ENCODE measurements at places on chromosomes 7 and 10. TPM values are rescaled to one million over a fixed set of nuclear protein-coding genes. Genes with fewer than 3 reads are reported as not detected.
A peak's percentile ranks its signal among the peaks of the same experiment; 100 is the strongest.

GRCh38 chr7:2043316-2044039 lies 189.3 kb downstream of the MAD1L1 start:
- no peak for DNase-seq

- DNase-seq = no peak
These were observed 26.8 kb downstream of the VSIR start for GRCh38 chr10:71746344-71747037.

HBP1 gene
- total RNA-seq = 78.6 TPM

DNA sequence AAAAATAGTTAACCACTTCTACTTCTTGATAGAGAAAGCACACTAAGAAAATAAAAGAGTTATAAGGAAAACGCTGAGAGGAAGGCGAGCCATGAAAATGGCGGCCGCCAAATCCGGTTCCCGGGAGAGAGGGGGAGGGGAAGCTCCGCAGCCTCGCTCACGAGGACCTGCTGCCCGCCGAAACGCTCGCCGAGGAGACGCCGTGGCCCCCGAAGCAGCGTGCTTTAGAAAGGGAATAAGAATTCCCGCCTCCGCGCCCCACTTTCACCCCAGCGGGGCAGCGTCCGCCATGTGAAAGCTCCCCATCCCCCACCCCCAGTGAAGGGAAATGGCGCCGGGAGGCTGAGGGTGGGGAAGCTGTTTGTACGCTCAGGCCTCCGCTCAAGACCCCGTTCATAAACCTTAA lies 505 bp downstream of the HNRNPA2B1 start:
- peak; percentile 56 for DNase-seq

ADIRF gene
- total RNA-seq = not detected

ALOX5 gene
- 0.62 TPM for total RNA-seq

GRCh38 chr10:82212753-82213152 lies 337.8 kb downstream of the NRG3 start:
- DNase-seq = no peak

- no peak for DNase-seq
These were observed 195.5 kb downstream of the CELF2 start for GRCh38 chr10:11213137-11213536.

STOX1 gene
- total RNA-seq = 7.0 TPM

- no peak for DNase-seq
These were observed 37.1 kb downstream of the POLL start for GRCh38 chr10:101550965-101551364.

SLC18A2 gene
- total RNA-seq = not detected

- no peak for DNase-seq
These were observed 120.7 kb downstream of the CXCL12 start for GRCh38 chr10:44264244-44264643.

DPYSL4 gene
- total RNA-seq = 40.6 TPM

- no peak for DNase-seq
These were observed 175.0 kb downstream of the OTUD1 start for GRCh38 chr10:23613900-23614299.

SP8 gene
- total RNA-seq = 3.3 TPM

MRM2 gene
- 15.0 TPM for total RNA-seq

TMEM196 gene
- 10.1 TPM for total RNA-seq

KDM7A gene
- total RNA-seq = 18.6 TPM

- no peak for DNase-seq
These were observed 34.3 kb downstream of the STK32C start for GRCh38 chr10:132273304-132273944.

GRCh38 chr7:11369696-11370095 lies 396.0 kb downstream of the PHF14 start:
- no peak for DNase-seq

- peak; percentile 64 for DNase-seq
These were observed 119.5 kb downstream of the RNF216 start for GRCh38 chr7:5661942-5662341.

DNA sequence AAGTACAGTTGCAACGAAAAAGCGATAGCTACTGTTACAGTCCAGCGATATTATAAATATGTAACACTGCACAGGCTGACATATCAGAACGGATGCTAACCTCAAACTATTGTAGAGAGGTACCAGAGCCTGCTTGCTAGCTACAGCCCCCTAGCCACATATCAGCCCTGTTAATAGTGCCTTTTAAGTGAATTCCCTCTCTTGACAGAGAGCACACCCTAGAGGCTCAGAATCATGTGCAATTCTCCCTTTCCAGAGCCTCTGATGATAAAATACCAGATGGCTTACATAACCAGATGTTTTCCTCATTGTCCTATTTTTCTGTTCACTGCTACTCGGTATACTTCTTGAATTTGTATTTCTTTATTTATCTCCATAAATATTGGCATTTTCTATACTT lies 960.7 kb upstream of the CELF2 start:
- DNase-seq = no peak

GRCh38 chr7:101081432-101081831 lies 3.8 kb upstream of the TRIM56 start:
- no peak for DNase-seq

GRCh38 chr10:121069061-121069850 lies 218.1 kb downstream of the WDR11 start:
- DNase-seq = no peak

PTPRN2 gene
- 62.2 TPM for total RNA-seq

PNLIP gene
- not detected for total RNA-seq

GRCh38 chr7:152872061-152872744 lies 112.7 kb downstream of the ACTR3B start:
- no peak for DNase-seq

GRCh38 chr10:63416376-63416775 lies 49.4 kb downstream of the JMJD1C start:
- no peak for DNase-seq

DNA sequence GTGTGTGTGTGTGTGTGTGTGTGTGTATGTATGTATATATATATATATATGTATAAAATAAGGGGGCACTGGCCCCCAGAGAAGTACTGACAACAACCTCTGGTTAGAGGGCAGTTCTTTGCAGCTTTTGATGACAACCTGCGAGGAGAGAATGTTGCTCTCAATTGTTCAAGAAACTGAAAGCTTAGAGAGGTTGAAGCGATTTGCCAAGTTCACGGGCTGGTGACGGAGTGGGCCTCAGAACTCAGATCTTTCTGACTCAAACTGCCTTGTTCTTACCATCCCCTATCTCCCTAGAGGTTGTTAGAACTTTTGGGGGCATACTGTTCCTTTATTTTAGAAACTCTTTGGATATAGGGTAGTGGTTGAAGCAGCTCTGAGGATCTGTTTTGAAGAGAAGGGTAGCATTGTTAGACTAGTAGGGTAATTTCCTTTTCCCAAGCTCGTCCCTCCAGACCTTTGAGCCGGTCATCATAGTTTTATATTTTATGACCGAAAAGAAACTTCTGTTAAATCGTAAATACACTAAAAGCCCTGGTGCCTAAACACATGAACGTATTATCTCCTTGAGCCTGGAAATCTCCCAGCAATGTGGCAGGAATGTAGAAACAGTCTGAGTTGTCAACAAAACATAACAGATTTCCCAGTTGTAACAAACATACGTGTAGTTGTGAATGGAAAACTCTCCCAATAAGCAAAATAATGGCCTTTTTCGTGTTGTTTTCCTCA lies 541.7 kb upstream of the GALNT17 start:
- no peak for DNase-seq

- no peak for DNase-seq
These were observed 18.8 kb upstream of the ABCB5 start for GRCh38 chr7:20596653-20597052.

DNA sequence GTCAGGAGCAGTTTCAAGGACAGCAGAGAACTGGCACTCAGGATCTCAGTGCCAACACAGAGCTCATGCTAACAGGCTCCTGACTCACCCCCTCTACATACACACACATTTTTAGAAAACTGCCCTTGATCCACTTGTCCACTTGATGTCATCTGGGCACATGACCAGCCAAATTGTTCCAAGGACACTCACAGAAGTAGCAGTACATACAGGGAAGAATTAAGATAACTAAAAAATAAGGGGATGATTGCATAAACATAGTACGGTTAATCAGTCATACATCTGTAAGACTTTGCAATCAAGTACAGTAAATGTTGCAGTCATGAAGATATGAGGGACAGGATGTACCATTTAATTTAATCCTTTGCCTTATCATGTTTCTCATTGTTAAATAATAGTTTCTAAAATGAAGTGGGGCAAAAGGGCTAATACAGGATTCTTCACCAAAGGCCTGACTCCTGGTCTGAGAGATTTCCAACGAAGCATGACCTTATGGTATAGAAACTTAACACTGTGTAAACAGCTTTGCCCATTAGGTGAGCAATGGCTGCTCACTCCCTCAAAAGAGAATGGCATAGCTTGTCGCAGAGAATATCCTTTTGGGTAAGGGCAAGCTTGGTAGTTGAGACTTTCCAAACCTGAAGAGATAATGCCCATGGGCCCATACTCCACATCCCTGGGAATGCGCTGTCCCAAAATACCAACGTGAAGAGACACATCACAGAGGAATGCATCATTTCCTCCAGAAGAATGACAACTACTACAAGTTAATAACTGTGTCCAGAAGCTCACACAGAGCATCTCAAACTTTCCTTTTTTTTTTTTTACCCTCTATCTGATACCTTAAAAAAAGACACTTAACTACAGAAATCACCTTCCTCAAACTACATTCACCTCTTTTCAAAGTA lies 94.1 kb downstream of the ARMH3 start:
- no peak for DNase-seq

ABCC2 gene
- total RNA-seq = 0.16 TPM

DNA sequence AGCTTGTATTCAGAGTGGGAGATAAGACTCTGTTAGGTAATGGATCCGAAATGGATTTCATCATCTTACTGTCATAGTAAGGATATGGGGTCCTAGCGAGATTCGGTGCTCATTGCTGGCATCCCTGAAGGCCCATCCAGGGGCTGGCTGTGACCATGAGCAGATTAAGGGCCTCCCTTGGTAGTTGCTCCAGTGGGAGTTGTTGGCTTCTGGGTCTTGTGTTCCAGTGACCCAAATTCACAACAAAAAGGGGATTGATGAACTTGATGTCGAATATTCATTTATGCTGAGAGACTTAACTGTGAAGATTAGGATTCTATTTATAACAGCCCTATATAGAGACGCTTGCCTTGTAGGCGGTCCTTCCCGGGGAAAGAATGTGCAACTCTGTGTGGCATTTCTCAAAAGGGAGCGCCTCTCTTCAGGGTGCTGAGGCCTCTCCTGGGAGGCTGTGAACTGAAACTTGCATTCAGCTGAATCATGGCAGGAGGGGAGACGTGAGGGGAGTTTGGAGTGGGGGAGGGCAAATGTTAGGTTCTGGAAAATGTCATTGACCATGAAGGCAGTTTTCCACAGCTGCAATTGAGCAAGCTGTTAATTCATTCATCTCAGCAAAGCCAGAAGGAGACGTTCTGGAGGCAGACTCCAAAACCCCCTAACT lies 233.1 kb upstream of the FZD8 start:
- DNase-seq = no peak

- no peak for DNase-seq
These were observed 18.0 kb downstream of the SEMA3C start for GRCh38 chr7:80900583-80901576.

AZGP1 gene
- total RNA-seq = not detected

ADRA2A gene
- 15.9 TPM for total RNA-seq

GRCh38 chr10:62545160-62546066 lies 171.2 kb downstream of the ZNF365 start:
- DNase-seq = no peak

GRCh38 chr7:69412331-69413146 lies 185.7 kb upstream of the AUTS2 start:
- peak; percentile 32 for DNase-seq

GRCh38 chr10:101042667-101043362 lies 11.8 kb downstream of the SFXN3 start:
- DNase-seq = peak; percentile 83

- no peak for DNase-seq
These were observed 138.7 kb upstream of the ADO start for GRCh38 chr10:62665771-62666170.

DNA sequence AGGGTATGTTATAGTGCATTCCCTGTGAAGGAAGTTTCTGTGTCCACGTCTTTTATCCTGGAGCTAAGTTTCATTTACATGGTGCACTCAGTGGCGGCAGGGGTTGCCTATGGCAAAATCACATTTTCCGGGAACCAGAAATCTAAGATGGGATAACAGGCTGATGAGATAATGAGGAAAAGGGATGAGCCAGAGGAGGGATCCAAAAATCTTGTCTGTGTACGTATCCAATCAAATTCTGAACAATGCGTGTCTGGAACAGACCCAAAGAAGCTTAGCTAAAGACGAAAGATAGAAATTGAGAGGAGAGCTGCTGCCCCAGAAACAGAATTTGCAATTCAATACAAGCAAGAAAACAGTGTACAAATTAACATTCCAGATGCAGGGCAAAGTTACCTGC lies 16.1 kb downstream of the LANCL2 start:
- DNase-seq = no peak

PWWP2B gene
- total RNA-seq = 5.6 TPM

DNA sequence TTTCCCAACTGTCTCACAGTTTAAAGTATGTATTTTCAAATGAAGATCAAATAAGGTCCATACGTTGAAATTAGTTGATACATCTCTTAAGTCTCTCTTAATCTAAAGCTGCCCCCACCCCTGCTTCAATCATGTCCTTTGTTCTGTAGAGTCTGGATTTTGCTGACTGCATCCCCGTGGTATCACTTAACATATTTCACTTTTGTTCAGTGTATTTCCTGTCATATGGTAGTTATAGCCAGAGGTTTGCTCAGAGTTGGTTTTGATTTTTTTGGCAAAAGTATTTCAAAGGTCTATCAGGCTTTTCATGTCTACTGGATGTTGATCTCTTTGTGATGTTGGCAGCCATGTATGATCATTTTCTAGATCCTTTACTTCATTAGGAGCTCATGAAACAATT lies 54.4 kb upstream of the ARID5B start:
- no peak for DNase-seq

DNA sequence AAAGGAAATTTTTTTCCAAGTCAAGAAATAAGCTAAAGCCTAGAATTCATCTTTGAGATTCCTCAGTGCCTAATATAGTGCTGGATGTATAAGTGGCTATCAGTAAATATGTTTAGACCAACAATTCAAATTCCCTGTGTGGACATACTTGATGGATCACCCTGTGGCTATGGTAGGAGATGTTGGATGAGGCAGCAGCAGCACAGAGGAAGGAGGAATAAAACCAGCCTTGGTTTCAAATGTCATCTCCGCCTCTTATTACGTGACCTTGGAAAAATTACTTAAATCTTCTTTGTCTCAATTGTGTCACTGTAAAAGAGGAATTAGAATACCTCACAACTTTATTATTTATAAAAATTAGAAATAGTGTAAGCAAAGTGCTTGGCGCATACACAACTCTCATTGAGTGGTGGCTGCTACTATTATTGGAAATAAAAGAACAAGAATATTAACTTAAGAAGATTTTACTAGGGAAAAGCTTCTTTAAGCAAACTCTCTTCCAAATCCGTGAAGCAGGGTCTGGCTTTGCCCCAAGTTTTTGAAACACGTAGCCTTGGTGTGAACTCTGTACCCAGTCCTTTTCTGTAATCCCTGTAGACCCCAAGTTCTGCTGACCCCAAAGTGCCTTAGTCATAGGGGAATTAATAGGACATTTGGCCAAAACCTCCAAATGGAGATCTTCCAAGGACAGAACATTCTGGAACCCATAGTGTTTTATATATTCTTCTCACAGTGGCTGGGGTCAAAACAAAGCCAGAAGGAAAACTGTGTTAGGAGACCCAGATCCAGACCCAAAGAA lies 283.8 kb downstream of the PTEN start:
- DNase-seq = no peak
